Right renal cortex interstitium (tissue), 3 donors: ENCODE measurements at places on chromosomes 6 and 20.

DNA sequence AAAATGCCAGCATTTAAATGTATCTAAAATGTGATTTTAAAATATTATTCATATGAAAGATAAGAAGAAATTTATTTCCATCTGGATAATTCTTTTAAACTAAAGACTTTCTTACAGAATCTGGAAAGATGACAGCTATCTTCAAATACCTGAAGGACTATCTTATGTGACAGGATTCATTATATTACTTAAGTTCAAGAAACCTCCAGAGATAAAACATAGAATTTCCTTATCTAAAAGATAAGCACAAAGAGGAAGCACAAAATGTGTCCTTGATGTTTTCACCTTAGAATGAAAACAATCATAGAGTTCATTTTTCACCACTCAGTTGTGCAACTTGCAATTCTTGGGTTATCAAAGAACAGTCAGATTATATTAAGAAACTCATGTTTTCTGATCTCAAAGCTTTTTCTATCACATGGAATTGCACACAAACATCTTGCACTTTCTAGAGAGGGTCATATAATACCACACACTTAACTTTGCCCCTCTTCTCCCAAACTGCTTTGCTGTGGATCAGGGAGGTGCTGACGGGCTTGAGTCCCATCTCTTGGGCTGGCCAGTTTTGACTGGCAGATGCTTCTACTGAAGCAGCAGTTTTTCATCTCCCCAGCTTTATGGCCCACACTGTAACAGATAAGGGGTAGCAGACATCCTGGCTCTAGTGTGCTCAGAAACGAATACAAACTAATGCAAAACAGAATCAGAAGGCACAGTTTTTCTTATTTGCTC, 467.4 kb downstream of the CDC5L start:
- DNase-seq: no peak

DNA sequence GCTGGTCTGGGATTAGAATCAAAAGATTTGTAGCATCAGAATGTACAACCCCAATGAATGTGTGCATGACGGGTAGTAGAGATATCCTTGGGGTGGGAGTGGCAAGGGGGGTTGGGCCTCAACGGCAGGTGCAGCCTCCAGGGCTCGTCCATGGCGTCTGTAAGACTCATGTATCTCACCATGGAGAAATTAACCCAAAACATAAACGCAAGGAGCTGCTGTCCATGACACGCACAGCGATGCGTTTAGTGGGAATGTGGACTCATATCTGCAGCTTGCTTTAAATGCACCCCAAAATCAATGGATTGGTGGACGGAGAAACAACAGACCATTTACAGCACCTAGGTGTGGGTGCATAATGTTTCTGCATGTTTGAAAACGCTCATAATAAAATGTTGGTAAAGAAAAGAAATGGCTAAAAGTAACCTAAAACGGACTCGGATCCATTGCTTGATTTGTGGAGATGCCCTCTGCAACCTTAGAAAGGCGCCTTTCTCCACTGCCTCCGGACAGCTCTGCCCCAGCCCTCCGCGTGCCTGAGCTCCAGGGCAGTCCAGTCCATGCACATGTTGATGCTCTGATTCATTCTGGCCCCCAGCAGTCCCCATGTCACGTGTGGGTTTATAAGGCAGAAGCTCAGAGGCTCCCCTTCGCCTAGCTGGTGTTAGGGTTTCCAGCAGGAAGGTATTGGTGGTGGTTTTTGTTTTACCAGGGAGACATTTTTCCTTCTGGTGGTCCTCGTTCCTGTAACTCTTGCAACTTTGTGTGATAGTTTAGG, 24.5 kb downstream of the PYGB start:
- no peak for DNase-seq

DNA sequence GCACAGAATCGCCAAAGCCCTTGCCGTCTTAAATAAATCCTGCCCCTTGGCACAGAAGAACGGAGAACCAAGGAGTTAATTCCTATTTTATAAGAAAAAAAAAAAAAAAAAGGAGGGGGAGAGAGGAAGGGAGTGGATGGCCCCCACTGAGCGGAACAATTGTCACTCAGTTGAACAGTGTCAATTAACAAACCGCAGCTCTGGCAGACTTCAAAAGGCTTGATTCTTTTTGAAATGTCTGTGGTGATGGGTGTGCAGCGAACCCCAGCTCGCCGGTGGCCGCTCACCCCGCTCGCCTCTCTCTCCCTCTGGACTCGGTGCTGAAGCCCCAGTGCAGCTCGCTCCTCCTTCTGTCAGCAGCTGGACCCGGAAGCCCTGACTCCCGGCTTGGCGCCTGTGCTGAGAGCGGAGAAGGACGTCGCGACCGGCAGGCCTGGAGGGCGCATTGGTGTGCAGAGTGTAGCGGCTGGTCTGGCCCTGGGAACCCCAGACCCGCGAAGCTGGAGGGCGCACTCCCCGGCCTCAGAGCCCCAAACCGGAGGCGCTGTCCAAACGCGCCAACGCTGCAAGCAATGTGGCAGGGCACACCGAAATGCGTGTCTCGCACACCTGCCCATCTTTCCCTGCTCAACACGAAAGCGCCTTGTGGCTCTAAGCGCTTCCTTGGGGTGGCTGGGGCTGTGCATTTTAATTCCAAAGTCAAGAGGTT, 3.4 kb downstream of the LINC00237 start:
- no peak for DNase-seq

DNA sequence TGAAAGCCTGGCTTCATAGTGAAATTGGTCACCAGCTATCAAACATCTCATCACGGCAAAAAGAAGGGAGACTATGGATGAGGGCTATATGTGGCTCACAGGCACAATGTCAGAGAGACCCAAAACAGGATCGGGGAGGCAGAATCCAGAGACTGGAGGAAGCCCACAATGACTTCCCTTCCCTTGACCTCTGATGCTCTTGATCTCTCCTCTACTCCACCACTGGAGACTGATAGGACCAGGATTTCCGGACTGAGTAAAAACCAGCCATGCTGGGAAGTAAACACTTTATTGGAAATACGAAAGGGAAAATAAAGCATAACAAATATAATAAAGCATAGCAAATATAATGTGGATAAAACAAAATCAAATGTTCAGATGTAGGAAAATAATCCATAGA, 597.3 kb downstream of the UTRN start:
- DNase-seq: no peak

- DNase-seq: no peak
Measured at GRCh38 chr6:39553860-39554802, 171.1 kb downstream of the KIF6 start.

DNA sequence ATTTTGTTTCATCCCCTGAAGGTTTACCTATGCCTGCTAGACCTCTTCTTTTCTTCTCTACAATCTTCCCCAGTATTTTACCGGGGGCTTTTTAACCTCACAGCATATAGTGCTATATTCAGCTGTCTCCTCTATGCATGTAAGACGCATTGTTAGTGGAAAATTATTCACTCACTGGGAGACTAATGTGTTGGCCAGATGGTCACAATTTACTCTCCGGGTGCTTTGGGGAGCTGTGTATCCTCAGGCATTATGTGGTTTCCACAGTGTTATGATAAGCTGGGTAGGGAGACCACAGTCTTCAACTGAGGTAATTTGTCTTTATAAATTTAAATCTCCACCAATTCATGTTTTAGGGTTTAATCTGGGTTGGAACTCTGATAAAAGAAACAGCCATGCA, 553.8 kb upstream of the PTCHD4 start:
- no peak for DNase-seq

GRCh38 chr6:121000381-121000780, 333.9 kb downstream of the TBC1D32 start:
- no peak for DNase-seq

- DNase-seq: no peak
Measured at GRCh38 chr6:33001685-33002084, 7.7 kb downstream of the HLA-DOA start.

DNA sequence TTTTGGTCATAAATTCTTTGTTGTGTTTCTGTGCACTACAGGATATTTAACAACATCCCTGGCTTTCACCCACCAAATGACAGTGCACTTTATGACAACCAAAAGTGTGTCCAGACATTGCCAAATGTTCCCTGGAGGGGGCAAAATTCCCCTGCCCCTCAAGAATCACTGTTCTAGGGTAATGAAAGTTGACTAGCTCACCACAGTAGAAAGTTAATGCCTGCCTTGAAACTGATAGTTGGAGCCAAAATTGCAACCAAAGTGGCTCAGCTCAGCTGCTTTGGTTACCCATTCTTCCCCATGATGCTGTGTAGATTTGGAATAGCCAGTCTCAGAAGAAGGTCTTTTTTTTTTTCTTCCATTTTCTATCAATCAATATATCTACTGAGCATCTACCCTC, 150.6 kb downstream of the RALGAPA2 start:
- no peak for DNase-seq

GRCh38 chr6:118825661-118826060, 68.3 kb upstream of the ASF1A start:
- no peak for DNase-seq

- no peak for DNase-seq
Measured at GRCh38 chr6:128172081-128172480, 271.2 kb upstream of the THEMIS start.

- no peak for DNase-seq
Measured at GRCh38 chr6:145283856-145284255, 451.5 kb downstream of the EPM2A start.

DNA sequence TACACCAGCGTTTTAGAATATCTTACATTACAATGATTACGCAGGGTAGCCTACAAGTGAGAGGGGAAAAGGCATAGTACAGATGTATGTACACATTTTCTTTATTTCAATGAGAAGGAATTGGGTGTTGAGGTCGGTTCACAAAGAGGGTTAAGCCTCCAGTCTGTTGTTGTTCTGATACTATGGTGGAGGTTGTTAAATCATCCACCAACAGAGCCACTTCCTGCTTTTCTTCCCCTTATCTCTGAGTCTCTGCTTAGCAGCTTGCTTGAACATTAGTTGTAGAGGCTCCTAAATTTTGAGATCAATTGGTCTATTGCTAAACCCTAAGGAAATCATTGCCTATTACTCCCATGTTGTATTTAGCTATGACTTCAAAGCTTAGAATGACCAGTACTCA, 7.3 kb downstream of the RGS17 start:
- DNase-seq: no peak

- no peak for DNase-seq
Measured at GRCh38 chr20:62451156-62451767, 23.9 kb upstream of the RBBP8NL start.

- no peak for DNase-seq
Measured at GRCh38 chr6:49582529-49582928, 32.1 kb downstream of the C6orf141 start.

- no peak for DNase-seq
Measured at GRCh38 chr6:149340200-149340599, 22.7 kb downstream of the TAB2 start.

- no peak for DNase-seq
Measured at GRCh38 chr6:20847904-20848303, 313.6 kb downstream of the CDKAL1 start.

DNA sequence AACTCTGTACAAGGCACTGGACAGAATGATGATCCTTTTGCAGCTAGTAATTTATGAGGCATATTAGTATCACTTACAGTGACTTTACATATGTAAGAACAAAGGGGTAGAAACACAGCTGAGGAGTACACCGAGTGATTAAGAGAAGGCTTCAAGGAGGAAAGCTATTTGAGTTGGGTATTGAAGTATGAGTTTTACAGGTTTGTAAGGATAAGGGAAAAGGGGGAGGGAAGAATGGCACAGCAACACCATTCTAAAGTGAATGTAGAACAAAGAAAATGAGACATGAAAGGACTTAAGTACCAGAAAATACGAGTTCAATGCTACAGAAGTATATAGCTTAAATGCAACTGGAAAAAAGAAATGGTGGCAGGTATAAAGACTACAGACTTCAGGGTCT, 5.5 kb downstream of the CDK19 start:
- DNase-seq: no peak

GRCh38 chr20:18003897-18004296, 35.1 kb downstream of the MGME1 start:
- no peak for DNase-seq

DNA sequence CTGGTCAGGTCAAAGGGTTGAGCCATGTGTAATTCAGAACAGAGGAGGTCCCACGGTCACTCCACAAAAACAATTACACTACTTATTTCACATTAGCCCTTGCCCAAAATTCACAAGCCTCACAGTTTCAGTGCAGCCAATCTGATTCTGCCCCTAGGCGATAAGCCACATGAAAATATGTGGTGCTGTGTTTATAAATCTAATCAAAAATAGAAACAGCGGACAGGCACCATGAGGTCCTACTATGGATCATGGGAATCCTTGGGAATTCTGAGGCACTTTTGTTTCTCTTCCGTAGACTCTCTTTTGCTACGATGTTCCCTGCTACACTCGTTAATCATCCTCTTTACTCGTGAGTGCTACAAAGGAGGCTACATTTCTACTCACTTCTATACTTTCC, 476.1 kb downstream of the TFAP2A start:
- no peak for DNase-seq

DNA sequence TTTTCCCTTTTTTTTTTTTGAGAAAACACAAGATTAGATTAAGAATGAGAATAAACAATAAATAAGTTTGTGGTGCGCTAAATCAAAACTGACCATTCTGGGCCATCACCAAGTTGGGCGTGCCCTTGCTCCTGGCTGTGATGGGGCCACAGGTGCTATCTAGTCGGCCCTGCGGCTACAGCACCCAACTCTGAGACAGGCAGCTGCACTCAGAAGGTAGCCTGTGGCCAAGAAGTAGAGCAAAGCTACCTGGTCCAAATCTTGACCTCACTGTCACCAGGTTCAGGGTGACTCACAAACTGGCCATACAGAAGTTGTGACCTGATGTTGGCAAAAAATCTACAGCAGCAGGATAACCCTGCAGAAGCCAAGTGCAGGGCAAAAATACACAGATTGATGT, 3.4 kb downstream of the TXNDC5 start:
- no peak for DNase-seq

DNA sequence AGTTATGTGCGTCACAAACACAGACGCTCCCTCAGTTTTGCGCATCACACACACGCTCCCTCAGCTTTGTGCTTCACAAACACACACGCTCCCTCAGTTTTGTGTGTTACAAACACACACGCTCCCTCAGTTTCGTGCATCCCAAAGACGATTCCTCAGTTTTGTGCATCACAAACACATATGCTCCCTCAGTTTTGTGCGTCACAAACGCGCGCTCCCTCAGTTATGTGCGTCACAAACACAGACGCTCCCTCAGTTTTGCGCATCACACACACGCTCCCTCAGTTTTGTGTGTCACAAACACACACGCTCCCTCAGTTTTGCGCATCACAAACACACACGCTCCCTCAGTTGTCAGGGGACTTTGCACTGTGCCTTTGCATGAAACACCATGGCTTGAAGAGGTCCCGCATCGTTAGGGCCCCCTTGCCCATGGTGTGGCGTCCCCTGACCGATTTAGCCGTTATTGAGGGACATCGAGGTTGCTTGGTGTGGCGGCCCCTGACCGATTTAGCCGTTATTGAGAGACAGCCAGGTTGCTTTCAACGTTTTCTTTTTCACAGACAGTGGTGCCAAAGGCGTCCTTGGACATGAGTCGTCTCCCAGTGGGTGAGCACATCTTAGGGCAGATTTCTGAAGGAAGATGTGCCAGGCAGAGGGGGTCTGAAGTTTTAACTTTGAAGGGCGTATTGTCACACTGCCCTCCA, 28.1 kb upstream of the MYT1 start:
- DNase-seq: no peak

- no peak for DNase-seq
Measured at GRCh38 chr6:53263917-53264316, 84.8 kb downstream of the ELOVL5 start.

GRCh38 chr6:141486942-141487341, 645.8 kb upstream of the GJE1 start:
- no peak for DNase-seq
